ENCODE measurements at places on chromosomes 5 and 9.

GRCh38 chr5:147169399-147169798, 65.4 kb upstream of the STK32A start:
- no peak for DNase-seq

DNA sequence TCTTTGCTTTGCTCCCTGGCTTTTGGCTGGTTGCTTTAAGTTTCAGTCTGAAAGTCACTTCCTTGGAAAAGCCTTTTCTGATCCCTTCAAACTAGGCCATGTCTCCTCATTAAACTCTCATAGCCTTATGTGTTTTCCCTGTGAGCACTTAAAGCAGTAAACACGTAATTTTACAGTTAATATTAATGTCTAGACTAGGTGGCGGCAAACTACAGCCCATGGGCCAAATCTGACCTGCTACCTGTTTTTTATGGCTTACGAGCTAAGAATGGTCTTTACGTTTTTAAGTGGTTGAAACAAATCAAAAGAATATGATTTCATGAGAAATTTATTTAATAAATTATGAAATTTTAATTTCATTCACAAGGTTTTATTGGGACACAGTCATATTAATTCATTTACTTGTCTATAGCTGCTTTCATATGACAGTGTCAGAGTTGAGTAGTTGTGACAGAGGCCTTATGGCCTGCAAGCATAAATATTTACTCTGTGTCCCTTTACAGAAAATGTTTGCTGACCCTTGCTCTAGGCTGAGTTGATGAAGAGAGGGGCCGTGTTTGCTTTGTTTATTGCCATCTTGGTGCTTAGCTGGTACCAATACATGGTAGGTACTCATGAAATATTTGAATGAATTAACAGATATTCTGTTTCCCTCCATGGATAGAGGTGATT, 7.4 kb downstream of the SLC44A1 start:
- no peak for DNase-seq

DNA sequence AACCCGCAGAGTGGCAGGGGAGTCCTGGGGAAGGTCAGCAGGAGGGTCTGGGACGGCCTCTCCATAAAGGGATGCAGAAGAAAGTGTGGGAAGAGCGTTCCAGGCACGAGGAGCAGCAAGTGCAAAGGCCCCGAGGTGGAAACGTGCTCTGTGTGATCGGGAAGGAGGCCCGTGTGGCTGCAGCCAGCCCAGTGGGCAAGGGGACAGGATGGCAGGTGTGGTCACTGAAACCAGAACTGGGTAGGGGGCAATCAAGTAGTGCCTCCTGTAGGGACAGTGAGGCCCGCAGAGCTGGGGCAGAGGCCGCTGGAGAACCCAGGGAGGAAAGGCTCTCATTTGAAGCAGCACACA, 16.3 kb upstream of the LAMC3 start:
- DNase-seq, result no peak

GRCh38 chr5:73417303-73418034, 31.1 kb downstream of the FOXD1 start:
- DNase-seq, result no peak

GRCh38 chr9:121574774-121575519, 75.3 kb upstream of the GGTA1 start:
- DNase-seq, result no peak

DNA sequence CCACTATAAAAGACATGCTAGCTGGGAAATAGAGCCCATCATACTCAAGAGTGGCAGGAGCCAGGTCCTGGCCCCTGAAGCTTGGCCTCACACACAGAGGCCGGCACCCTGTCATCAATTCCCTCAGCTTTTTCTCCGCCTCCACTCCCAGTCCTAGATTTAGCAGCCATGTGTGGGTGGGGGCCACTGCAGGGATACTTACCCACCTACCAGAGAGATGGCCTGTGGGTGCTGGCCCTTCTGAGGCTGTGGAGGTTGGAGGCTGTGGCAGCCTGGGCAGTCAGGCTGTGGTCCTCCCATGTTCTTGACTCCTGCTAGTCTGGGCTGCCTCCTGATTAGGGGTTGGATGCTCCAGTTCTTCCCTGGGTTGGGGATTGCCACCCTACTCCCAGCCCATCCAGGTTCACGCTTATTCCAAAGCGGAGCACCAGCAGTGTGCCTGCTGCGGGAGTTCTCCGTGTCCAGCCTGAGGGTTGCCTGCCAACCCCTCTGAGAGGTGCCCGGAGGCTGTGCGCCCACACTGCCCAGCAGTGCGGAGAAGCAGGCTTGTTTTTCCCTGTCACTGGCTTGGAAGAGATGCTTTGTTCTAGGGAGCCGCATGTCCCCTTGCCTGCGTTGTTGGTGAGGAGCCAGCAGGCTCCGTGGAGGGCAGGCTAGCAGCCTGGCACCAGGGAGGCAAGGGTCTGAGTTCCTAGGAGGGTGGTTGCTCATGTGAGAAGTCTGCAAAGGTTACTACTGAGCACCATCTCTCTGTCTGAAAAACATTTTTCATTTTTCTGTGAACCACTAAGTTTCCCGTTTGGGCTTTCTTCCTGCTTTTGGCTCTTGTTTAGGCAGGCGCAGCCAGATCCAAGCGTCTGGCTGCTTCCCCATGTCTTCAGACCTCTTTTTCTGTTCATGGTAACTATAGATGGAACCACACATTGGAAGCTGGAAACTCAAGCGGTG, 7.5 kb downstream of the SLC22A5 start:
- DNase-seq, result no peak

DNA sequence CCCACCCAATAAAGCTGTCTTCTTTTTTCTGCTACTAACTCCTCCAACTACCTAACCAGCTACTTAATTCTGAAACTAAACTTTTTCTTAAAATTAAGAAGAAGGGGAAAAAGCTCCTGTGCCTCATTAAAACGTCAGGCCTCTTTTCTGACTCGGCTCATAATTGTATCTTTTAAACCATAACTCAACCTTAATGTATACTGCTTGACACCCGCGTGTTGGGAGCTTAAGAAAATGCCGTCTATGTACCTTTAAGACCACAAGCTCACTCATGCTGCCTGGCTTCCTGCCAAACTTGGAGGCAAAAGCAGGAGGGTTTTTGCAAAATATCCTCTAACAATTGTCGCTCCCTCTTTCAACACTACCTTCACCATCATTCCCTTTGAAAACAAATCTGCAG, 5.0 kb downstream of the EBF1 start:
- peak; percentile 75 for DNase-seq

- DNase-seq, result no peak
Measured at GRCh38 chr9:98775831-98776441, 20.4 kb downstream of the ANKS6 start.
